ENCODE measurements at places on chromosomes 5 and 9.

DNA sequence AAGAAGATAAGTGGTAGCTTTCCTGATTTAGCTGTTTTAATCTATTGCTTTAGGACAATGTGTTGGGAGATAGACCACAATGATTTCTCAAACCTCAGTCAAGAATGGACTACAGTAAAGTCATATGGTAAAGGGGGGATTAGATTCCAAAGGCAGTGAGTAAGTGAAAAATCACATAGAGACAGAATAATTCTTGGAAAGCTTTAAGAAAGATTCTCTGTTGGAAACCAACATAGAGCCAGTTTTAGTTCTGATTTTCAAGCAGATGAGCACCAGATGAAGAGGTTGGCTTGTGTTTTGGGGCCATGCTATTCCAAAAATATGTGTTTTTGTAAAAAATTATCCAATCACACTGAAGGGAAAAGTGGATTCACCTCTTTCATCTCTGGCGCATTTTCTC, 256.8 kb upstream of the RPS23 start:
- DNase-seq: no peak

- no peak for DNase-seq
These were observed 94.2 kb downstream of the TMEM174 start for GRCh38 chr5:73266925-73267765.

DNA sequence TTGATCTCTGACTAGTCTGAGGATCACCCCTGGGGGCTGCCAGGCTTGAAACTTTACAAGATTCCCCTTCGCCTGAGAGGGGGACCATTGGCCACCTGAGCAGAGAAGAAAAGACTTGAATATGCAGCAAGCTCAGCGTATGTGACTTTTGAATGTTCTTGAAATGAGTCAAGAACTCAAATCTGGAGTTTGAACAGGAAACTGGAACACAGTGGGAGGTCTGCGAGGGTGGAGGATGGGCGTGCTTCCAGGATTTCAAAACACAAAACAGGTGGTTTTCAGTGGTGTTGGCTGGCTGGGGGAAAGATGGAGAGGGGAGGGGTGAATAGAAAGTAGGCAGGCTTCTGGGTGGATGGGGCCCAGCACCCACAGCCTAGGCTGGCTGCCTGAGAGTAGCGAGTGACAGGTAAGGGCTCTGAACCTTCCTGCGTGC, 40.6 kb downstream of the TMEM174 start:
- DNase-seq: no peak

DNA sequence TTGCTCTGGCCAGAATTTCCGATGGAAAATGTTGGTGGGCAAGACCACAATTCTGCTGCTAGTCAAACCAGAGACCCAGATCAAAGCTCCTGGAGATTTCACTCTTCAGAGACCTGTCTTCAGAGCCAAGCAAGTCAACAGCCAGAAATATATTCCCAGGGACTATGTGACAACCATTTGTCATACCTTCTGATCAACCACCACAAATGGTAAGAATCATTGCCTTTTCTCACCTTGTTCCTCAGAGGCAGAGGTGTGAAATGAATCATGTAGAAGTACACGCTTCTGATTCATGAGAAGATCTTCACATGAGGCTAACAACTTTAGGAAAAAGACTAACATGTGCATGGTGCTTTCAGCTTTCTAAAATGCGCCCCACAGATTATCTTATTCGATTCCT, 53.5 kb downstream of the SUSD1 start:
- DNase-seq: no peak

DNA sequence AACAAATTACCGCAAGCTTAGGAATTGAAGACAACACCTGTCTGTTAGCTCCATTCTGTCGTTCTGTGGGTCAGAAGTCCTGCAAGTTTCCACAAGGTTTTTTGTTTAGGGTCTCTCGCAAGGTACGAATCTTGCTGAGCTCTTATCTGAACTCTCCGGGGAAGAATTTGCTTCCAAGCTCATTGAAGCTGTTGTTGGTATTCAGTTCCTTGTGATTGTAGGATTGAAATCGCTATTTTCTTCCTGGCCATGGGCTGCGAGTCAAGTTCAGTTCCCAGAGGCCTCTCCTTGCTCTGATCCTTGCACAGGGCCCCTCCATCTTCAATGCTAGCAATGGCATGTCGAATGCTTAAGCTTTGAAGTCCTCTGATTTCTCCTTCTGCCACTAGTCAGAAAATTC, 53.5 kb upstream of the CNTLN start:
- no peak for DNase-seq

GRCh38 chr9:92648474-92648971, 21.4 kb downstream of the IPPK start:
- no peak for DNase-seq

GRCh38 chr9:137017791-137018497, 10.1 kb downstream of the ABCA2 start:
- no peak for DNase-seq

GRCh38 chr9:87827341-87827740, 55.3 kb upstream of the SPATA31E1 start:
- DNase-seq: no peak

- DNase-seq: no peak
These were observed 812 bp downstream of the DNAH5 start for GRCh38 chr5:13943676-13944075.

DNA sequence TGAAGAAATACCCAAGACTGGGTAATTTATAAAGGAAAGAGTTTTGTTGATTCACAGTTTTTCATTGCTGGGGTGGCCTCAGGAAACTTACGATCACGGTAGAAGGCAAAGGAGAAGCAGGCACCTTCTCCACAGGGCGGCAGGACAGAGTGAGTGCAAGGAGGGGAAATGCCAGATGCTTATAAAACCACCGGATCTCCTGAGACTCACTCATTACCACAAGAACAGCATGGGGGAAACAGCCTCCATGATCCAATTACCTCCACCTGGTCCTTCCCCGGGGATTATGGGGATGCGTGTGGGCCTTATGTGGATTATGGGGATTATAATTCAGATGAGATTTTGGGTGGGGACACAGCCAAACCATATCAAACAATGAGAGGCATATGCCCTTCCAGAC, 18.5 kb upstream of the RORB start:
- DNase-seq: no peak

- DNase-seq: no peak
These were observed 19.2 kb downstream of the KCTD16 start for GRCh38 chr5:144189800-144190429.

- DNase-seq: no peak
These were observed 450.8 kb downstream of the NFIB start for GRCh38 chr9:13863112-13863511.

DNA sequence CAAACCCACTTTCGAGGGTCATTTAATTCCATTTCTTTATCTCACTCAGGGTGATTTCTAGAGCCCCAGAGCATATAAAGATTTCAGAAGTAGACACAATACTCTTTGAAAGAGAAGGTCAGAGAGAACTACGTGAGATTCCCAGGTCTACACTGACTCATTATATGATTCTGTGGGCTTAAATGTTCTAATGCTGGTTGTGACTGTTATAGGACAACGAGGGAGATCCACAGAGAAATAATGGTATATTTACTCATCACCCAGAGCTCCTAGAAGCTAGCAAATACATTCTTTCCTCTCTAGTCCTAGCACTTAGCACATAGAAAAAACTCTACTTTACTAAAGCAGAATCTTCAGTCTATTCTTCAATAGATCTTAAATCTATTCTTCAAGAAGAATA, 39.4 kb upstream of the GRAMD2B start:
- no peak for DNase-seq

DNA sequence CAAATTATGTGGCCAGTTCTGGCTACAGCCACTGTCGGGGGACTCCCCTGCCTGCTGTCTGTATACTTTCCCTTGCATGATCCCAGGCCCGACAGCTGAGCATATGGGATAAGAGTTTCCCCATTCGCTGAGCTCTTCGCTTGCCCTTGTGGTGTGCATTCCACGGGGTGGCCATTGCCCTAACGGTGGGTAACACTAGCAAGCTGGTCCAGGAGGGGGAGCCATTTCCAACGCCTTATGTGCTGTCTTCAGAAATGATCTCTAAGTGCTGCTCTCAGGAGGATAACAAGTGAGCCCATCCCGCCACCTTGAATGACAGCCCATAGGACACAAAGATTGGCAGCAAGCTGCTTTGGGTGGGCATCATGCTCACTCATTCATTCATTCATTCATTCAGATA, 190.9 kb downstream of the FSTL4 start:
- DNase-seq: no peak

- DNase-seq: no peak
These were observed 50.4 kb upstream of the CDK5RAP2 start for GRCh38 chr9:120630333-120630732.

- no peak for DNase-seq
These were observed 24.2 kb upstream of the ZNF618 start for GRCh38 chr9:113851873-113852272.

DNA sequence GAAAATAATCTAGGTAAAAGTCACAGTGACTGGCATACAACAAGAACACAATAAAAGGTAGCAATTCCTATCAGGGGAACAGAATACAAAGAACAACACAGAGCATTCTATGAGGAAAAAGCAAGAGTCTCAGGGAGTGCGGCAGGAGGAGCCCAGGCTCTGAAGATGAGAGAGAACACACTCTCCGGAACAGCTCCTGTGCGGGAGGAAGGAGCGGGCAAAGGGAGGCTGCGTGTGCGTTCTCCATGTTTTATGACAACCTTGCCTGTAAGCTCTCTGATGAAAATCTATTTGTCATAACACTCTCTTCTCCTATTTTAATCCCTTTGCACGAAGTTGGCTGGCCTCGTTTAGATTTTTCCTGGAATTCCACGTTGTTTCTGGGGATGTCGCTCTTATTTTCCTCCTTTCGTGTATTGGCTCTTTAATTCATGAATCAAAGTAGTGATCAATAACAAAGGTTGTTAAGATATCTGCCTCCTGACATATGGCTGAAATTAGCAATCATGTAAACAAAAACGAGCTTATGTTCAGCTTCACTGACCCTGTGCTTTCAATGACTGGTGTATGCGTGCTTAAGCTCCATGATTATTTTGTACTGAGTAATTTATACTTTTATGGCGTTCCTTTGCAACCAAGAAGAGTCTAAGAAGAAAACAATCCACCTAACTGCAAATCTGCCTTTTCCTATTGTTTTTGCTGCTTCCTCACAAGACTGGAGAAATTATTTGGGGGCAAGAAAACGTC, 109.5 kb downstream of the MYO10 start:
- DNase-seq: no peak

- no peak for DNase-seq
These were observed 12.5 kb downstream of the CARD6 start for GRCh38 chr5:40853632-40854192.

GRCh38 chr5:40572391-40572790, 107.3 kb upstream of the PTGER4 start:
- no peak for DNase-seq

- DNase-seq: no peak
These were observed 454 bp downstream of the NELFB start for GRCh38 chr9:137255448-137256114.

DNA sequence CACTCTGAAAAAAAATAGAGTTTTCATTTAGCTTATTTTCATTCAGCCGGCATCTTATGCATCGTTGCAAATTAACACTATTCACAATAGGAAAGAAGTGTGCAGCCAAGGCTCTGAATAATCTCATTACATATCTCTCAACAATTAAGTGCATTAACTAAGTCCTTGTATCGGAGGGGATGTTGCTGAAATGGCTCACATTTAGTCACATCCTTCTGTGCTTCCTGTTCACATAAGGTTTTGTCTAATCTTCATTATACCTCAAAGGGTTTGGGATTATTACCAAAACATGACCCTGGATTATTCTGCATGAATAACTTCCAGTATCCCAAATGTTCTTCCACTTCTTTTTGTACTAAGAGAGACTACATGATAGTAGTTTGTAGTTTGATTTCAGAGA, 278.0 kb upstream of the GRIA1 start:
- no peak for DNase-seq

DNA sequence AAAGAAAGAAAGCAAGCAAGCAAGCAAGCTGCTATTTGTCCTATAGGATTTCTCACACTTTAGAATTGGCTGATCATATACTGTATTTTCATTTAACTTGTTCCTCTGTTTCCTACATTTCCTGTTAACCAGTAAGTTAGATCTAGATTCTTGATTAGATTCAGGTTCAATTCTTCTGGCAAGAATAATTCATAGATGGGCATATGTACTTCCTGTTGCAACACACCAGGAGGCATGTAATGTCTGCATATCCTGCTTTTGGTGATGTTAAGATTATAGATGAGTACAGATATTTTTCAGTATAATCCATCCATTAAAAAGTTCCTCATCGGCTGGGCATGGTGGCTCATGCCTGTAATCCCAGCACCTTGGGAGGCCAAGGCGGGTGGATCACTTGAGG, 10.8 kb upstream of the KIF27 start:
- DNase-seq: no peak

GRCh38 chr5:41763081-41763480, 107.1 kb downstream of the OXCT1 start:
- no peak for DNase-seq

DNA sequence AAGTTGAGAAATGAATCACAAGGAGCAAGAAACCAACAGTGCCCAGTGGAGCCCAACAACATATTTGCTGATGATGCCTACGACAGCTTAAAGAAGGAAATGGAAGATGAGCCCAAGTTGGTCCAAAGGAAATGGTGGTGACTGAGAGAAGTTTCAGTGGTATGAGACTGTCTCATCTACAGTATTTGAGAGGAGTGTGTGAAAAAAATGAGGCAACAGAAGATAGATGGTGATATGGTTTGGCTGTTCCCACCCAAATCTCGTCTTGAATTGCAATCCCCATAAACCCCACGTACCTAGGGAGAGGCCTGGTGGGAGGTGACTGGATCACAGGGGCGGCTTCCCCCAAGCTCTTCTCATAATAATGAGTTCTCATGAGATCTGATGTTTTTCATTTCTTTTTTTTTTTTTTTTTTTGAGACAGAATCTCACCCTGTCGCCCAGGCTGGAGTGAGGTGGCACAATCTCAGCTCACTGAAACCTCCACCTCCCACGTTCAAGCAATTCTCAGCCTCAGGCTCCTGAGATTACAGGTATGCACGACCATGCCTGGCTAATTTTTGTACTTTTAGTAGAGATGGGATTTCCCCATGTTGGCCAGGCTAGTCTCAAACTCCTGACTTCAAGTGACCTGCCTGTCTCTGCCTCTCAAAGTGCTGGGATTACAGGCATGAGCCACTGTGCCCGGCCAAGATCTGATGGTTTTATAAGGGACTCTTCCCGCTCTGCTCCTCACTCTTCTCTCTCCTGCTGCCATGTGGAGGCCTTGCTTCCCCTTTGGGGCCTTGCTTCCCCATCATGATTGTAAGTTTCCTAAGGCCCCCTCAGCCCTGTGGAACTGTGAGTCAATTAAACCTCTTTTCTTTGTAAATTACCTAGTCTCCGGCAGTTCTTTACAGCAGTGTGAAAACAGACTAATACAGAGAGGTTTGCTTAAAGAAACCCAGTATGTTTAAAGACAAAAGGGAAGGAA, 30.2 kb downstream of the EFCAB9 start:
- no peak for DNase-seq
